Breast epithelium (tissue), 4 donors: ENCODE measurements at places on chromosomes 6 and 20. TPM values are rescaled to one million over a fixed set of nuclear protein-coding genes. Genes with fewer than 3 reads are reported as not detected.

GRCh38 chr20:20375862-20376261 lies 8.0 kb downstream of the INSM1 start:
- no peak for DNase-seq

GRCh38 chr20:8627340-8628004 lies 441.4 kb upstream of the PLCB4 start:
- DNase-seq: no peak

GRCh38 chr6:153673750-153674149 lies 365.3 kb upstream of the OPRM1 start:
- no peak for DNase-seq

DNA sequence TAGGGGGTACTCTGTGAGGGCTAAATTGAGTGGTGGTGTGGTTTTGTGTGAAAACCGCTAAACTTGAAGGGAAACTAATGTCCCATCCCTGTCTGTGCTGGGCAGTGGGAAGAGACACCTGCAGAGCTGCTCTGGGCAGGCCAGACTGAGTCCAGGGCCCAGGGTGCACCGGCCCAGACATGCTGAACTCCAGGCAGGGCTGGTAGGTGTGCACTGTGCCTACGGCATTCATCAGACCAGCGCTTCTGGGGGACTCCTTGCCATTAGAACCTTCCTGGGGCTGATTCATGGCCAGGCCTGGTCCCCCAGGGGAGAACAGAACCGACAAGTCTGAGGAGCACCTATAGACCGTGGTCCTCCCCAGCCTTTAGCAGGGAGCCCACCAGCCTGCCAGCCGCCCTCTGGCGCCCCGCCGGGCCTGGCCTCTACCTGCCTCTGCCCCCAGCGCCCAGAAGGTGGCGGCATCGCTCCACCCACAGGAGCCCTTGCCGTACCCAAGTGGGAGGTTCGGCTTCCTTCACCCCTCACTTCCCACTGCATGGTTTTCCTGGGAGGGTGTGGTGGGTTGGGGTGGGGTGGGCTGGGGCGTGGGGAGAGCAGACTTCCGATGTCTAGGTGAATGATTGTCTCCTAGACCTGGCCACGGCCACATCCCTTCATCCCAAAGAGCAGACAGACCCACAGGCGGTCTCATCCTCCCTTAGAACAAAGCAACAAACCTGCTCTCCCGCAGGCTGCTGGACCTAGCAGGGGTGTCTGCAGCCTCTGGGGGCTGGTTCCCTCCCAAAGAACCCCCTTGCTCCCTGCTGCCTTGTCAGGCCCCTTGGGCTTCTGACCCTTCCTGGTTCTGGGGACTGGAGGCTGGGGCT lies 15.5 kb downstream of the CCDC167 start:
- peak; percentile 64 for DNase-seq

- no peak for DNase-seq
Observed at GRCh38 chr6:54602591-54602990, 244.0 kb upstream of the FAM83B start.

- DNase-seq: no peak
Observed at GRCh38 chr20:32160341-32160740, 47.2 kb downstream of the PLAGL2 start.

GRCh38 chr6:122491919-122492555 lies 20.4 kb upstream of the SERINC1 start:
- DNase-seq: peak; percentile 48

GRCh38 chr6:112296122-112296521 lies 41.8 kb upstream of the LAMA4 start:
- no peak for DNase-seq

DNA sequence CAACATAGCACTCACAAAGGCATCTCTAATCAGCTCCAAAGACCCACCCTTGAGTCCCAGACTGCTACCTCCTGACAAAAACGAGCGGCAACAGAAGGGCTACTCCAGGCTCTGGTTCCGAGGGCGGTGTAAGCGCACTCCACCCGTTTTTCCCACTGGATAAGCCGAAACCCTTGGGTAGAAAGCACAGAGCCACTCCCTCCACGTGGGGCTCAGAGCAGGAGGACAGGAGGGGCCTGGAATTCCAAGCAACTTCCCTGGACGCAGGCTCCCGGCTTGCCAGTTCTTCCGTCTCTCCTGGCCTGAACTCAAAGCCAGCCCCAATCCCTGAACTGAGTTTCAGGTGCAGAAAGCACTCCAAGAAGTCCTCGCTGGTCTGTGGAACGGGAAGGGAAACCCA lies 7.4 kb downstream of the GMEB2 start:
- DNase-seq: no peak

DNA sequence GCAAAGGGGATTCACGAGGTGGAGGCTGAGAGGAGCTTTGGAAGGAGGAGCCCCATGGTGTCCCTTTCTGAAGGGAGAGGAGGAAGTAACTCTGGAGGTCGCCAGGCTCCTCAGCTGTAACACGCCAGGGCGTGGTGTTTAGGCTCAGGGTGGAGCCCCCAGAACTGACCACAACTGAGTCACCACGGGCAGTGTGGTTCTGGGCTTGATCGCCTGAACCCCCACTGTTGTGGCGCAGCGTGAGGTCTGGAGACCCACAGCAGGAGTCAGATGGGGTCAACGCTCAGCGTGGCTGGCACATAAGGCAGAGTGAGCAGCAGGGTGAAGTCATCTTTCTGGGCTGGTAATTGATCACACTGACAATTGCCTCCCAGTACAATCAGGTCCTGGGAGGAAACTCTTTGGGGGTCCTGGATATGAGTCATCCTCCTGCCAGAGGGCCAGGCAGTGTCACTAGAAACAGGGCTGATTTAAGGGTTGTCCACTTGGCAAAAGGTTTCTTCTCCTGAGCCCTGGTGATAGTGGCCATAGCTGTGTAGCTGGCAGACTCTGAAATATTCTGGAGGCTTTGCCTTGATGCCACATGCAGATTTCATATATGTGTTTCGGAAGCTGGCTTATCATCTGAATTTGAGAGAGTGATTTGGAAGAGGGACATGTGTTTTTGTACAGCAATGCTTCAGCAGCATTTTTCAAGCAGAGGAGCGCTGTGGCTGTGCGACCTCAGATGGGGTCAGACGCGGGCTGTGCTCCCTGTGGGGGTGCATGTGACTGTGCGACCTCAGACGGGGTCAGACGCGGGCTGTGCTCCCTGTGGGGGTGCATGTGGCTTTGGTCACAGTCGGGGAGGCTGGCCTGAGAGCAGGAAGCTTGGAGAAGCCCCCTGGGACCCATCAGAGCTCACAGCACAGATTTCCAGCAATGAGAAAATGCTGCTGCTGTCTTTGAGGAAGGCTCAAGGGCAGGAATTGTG lies 50.0 kb downstream of the SYNJ2 start:
- no peak for DNase-seq

- DNase-seq: no peak
Observed at GRCh38 chr6:120805276-120805675, 529.0 kb downstream of the TBC1D32 start.

GRCh38 chr6:123830120-123830519 lies 26.5 kb downstream of the NKAIN2 start:
- DNase-seq: no peak

- DNase-seq: no peak
Observed at GRCh38 chr20:21125072-21125848, 622 bp upstream of the KIZ start.

GRCh38 chr20:38178065-38178491 lies 13.0 kb upstream of the TGM2 start:
- no peak for DNase-seq

DNA sequence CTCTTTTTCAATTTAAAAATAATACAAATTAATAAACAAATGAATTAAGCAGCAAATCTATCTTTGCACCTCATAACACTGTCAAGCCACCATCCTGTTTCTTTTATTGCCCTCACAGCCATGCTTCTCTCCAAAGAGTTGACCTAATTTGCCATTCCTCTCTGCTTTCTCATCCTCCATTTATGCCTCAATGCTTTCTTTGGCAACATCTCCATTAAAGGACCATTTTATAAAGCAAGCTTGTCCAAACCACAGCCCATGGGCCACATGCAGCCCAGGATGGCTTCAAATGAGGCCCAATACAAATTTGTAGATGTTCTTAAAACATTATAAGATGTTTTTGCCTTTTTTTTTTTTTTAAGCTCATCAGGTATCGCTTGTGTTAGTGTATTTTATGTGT lies 26.4 kb upstream of the MEI4 start:
- DNase-seq: no peak

- no peak for DNase-seq
Observed at GRCh38 chr20:38501858-38502436, 29.3 kb downstream of the RALGAPB start.

DNA sequence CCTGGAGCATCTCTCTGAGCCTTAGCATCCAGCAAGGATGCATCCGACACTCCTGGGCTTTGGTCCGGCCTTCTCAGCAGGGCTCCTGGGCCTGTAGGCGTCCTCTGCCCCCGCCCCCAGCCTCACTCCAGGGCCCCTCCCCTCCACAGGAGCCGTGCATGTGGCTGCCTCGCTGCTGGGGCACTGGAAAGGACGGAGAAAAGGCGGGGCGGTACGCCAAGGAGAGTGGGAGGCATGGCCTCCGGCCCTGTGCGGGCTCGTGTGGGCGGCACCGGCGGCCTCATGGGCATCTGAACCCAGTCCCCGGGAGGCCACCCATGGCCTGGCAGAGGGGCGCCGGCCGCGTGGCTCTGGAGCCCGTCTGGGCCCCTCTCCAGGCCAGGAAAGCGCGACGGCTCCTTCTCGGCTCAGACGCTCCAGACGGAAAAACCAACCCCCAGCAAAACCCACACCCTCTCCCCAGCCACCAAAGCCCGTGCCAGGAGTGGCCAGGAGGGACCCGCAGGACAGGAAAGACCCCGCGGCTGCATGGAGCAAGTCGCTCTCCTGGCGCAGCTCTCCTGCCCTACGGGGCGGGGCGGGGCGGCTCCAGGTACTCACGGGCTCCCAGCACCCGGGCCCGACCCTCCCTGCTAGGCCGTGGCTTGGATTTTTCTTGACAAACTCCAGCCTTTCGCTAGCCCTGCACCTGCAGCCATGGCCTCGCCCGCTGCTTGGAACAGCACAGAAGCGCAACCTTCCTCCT lies 419.9 kb downstream of the QKI start:
- no peak for DNase-seq

DNA sequence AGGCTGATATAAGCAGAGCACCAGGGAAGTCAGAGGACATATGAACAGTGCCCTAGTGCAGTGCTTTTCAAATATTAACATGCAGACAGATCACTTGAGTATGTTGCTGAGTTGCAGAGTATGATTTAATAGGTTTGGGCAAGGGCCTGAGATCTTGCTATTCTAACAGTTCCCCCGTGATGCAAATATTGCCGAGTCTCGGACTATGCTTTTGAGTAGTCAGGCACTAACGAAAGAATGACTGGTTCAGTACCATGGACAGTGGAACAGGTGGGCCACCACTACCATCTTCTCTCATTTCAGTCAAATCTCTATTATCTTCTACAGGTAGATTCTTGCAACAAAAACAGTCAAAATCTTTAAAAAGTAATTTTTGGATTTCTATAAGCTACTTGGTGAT lies 3.7 kb upstream of the TMEM200A start:
- DNase-seq: no peak

- peak; percentile 43 for DNase-seq
Observed at GRCh38 chr6:170057034-170057734, 233.7 kb downstream of the DLL1 start.

DNA sequence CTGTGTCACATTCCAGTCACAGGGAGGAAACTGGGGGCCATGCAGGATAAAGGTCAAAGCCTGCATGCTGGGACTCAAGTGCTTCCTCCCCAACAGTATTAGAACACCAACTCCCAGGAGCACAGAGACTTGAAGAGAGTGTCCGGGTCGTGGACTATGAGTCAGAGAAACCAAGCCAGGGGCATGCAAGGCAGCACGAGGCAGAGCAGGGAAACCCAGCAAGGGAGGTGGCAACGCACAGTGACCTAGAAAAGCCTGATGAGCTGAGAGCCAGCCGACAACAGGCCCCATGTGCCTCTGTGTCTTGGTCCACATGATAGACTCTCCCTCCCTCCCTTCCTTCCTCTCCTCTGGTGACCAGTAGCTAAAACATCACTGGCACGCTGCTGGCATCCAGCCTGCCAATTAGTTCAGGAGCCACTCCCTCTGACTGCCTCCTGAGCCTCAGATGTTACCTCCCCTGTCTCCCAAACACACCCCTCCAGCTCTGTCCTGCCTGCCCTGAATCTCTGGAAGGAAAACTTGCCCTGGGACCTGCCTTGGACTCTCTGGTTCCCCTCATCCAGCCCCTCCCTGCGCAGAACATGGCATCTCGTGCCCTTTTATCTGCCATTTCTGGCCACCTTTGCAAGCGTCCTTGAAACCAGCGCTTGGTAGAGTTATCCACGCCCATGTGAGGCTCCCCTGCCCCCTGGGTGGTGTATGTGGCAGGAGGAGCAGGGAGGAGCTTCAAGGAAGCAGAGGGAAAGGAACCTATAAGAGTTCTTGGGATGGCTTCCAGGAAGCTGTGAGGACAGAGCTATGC lies 16.2 kb upstream of the RNF39 start:
- DNase-seq: peak; percentile 77

- no peak for DNase-seq
Observed at GRCh38 chr6:35176301-35177024, 35.3 kb upstream of the TCP11 start.

GRCh38 chr6:72977114-72977513 lies 248.2 kb downstream of the KHDC1L start:
- DNase-seq: no peak

DNA sequence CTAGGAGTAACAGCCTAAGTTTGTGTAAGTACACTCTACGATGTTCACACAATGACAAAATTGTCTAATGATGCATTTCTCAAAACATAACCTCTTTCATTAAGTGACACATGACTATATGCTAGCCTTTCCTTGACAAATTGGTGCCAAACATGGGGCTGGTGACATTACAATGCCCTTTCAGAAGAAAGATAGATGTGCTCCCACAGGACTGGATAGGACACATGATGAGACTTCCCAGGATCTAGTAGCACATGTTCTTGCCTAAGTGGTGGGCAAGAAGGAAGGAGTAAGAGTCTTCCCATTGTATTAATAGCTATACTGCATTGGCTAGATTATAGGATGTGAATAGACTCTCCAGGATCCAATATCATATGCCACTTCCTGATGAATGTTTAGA lies 21.5 kb downstream of the ZKSCAN3 start:
- no peak for DNase-seq

GRCh38 chr6:150654608-150655007 lies 54.9 kb downstream of the PLEKHG1 start:
- no peak for DNase-seq

GRCh38 chr20:50496773-50497385 lies 13.3 kb upstream of the PTPN1 start:
- no peak for DNase-seq

GRCh38 chr20:44990425-44990824 lies 24.1 kb downstream of the STK4 start:
- DNase-seq: no peak

- DNase-seq: no peak
Observed at GRCh38 chr6:13492357-13492756, 5.0 kb upstream of the GFOD1 start.

OOEP gene
- total RNA-seq: not detected

NNAT gene
- total RNA-seq: 82.1 TPM

PTK7 gene
- 52.1 TPM for total RNA-seq

PNPLA1 gene
- not detected for total RNA-seq

SNAP91 gene
- not detected for total RNA-seq

VSTM2L gene
- 0.44 TPM for total RNA-seq

MAFB gene
- total RNA-seq: 39.0 TPM

IL17A gene
- not detected for total RNA-seq

ZSCAN23 gene
- total RNA-seq: 5.6 TPM

PROKR2 gene
- total RNA-seq: not detected
